ENCODE measurements at places on chromosomes 12 and 14. TPM values are rescaled to one million over a fixed set of nuclear protein-coding genes. Genes with fewer than 3 reads are reported as not detected.

FAIM2 gene
- polyA plus RNA-seq = 1,023 TPM

DEPDC4 gene
- polyA plus RNA-seq = 11.4 TPM

TBPL2 gene
- not detected for polyA plus RNA-seq

KRT79 gene
- 0.81 TPM for polyA plus RNA-seq
